ENCODE measurements at places on chromosomes 5 and 9. TPM values are rescaled to one million over a fixed set of nuclear protein-coding genes. Genes with fewer than 3 reads are reported as not detected.

DNA sequence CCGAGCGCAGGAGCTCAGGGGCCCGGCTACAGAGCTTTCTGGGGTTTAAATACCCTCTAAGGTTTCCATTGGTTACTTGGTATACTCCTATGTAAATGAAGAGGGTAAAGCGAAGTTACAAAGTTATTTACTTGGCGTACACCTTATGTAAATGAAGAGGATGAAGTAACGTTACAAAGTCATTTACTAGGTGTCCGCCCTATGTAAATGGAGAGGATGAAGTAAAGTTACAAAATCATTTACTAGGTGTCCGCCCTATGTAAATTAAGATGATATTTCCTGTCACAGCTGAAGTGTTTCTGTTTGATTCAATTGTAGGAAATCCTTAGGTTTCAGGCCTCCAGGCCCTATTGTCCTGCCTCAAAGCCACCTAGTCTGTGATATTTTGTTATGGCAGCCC, 358.2 kb downstream of the MTRR start:
- DNase-seq: no peak
- no peaks in the 10 kb centered on the region for H3K36me3 ChIP-seq
- no peaks in the 10 kb centered on the region for H3K4me1 ChIP-seq
- H3K27me3 ChIP-seq: peaks cover 2% of the 10 kb centered on the region
- H3K27ac ChIP-seq: no peak overlapping the region

SLCO6A1 gene
- not detected for polyA plus RNA-seq

DNA sequence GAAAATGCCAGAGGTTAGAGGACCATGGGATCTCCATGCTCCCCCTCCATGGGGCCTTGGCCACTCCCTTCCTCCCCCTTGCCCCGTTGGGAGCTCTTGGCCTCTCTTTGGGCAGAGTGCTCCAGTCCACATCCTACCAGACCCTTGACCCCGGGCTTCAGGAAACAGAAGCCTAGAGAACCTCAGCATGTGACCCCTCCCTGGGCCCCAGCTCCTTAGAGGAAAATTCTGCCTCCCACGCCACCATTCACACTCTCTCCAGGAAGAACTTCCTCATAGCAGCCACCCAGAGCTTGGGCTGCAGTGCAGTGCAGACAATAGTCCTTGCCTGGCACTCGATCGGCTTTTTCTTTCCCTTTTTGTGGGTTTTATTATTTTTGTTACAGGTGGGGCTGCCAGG, 6.0 kb downstream of the LHX6 start:
- peaks cover 20% of the 10 kb centered on the region for H3K27me3 ChIP-seq
- peaks cover 10% of the 10 kb centered on the region for H3K4me1 ChIP-seq
- H3K27ac ChIP-seq: no peak overlapping the region
- DNase-seq: no peak

GRCh38 chr9:124019771-124020519, 8.4 kb downstream of the LHX2 start:
- H3K27ac ChIP-seq: no peak overlapping the region
- peaks cover 3% of the 10 kb centered on the region for H3K36me3 ChIP-seq
- H3K4me1 ChIP-seq: peaks cover 33% of the 10 kb centered on the region
- DNase-seq: no peak
- no peak overlapping the region for H3K4me3 ChIP-seq

Data from immature natural killer cell (primary cell).